ENCODE measurements at places on chromosomes 13 and 19.

DNA sequence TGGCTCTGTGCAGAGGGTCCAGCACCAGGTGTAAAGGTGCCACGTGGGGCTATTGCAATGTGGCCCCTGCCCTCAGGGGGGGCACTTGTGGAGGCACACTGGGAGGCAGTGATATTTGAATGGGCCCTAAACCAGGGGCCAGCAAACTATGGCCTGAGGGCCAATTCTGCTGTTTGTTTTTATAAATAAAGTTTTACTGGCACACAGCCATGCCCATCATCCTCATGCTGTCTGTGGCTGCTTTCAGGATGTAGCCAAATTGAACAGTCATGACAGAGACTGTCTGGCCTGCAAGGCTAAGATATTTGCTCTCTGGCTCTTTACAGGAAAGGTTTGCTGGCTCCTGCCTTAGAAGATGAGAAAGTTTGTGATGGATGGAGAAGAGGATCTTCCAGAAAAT, 33.9 kb upstream of the RANBP3 start:
- no peak for DNase-seq

GRCh38 chr13:43368003-43368402, 344.6 kb downstream of the DNAJC15 start:
- peak; percentile 32 for DNase-seq

DNA sequence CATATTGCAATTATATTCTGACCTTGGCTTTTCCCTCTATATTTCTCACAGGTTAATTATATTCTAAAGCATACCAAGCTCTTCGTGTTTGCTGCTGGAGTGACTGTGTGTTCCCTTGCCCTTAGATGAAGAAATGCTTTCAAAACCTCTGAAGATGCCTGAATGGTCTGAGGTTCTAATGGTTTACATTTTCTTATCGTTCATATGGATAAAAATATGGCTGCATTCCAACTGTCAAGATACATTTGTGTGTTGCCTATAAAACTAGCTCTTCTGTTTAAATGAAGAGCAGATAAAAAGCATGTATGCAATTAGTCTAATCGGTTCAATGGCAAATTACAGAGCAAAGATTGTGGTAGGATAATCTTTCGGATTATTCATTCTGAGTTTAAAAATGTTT, 68.4 kb upstream of the ANKRD10 start:
- DNase-seq: no peak

- no peak for DNase-seq
Observed at GRCh38 chr13:28356561-28357021, 138.3 kb downstream of the FLT1 start.
